Stimulated activated CD4-positive, alpha-beta T cell treated with anti-CD3 and anti-CD28 coated beads, Interleukin-4, amount 100 ng/mL, for 4 hours (primary cell): ENCODE measurements at places on chromosomes 13 and 19.
A peak's percentile ranks its signal among the peaks of the same experiment; 100 is the strongest.

- no peak for DNase-seq
Measured at GRCh38 chr13:34152409-34152808, 334.5 kb downstream of the RFC3 start.

DNA sequence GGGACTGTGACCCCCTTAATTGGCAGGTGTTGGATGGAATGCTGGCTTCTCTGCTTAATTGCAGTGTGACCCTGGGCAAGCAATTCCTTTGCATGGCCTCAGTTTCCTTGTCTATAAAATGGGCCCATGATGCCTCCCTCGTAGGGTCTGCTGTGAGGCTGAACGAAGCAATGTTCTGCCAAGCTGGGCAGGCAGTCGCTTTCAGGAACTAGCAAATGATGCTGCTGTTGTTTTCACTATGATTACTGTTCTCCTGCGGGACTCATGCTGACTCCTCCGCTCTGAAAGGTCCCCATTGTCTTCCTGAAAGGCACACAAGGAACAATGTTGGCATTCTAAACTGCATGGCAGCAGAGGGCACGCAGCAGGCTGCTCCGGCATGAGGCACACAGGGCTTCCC lies 6.8 kb downstream of the BICRA start:
- DNase-seq, result no peak

DNA sequence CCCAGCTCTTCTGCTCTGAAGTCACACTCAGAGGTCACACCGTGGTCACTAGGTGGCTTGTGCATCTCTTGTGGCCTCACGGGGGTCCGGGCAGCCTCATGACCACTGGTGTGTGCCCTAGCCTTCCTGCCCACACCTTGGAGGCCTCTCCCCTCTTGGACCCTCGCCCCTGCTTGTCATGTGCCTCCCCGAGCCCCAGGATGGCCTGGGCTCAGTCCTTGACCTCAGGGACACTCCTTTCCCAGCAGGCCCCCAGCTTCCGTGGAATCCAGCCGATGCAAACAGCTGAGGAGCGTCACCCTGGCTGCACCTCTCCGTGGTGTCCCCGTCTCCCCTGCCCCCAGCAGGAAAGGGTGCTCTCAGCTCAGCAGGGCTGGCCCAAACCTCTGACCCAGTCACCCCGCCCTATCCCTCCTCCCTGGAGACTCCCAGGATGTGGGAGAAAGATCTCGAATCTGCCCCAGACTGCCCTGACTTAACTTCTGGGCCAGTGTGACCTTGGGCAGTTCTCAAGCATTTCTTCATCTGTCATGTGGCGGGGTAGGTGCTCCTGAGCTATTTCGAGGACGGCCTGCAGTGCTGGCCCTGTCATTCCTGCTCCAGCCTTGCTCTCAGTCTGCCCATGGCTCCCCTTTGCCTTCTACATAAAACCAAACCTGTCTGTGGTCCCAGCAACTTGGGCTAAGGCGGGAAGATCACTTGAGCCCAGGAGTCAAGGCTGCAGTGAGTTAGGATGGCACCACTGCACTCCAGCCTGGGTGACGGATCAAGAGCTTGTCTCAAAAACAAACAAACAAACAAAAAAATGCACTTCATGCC lies 4.6 kb upstream of the SLC25A42 start:
- no peak for DNase-seq

- DNase-seq, result no peak
Measured at GRCh38 chr13:38697628-38698333, 10.9 kb downstream of the FREM2 start.

- no peak for DNase-seq
Measured at GRCh38 chr13:92362717-92363116, 863.9 kb upstream of the GPC6 start.

DNA sequence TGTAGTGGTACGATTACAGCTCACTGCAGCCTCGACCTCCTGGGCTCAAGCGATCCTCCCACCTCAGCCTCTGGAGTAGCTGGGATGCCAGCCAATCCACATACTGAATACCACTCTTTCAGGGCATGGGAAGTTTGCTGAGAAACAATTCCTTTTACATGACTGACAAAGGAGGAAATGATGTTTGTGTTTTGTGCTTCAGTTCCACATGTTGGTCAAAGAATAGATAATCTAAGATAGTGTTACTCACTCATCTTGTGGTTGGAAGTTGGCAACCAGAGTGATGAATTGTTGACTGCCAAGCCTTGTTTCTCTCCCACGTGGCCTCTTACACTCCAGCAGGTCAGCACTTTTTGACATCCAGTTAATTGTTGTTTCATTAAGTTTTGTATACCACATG lies 7.6 kb downstream of the MBD3L2B start:
- no peak for DNase-seq

- no peak for DNase-seq
Measured at GRCh38 chr19:29288256-29288655, 75.3 kb upstream of the UQCRFS1 start.

GRCh38 chr13:21013682-21014038 lies 47.7 kb downstream of the LATS2 start:
- no peak for DNase-seq

DNA sequence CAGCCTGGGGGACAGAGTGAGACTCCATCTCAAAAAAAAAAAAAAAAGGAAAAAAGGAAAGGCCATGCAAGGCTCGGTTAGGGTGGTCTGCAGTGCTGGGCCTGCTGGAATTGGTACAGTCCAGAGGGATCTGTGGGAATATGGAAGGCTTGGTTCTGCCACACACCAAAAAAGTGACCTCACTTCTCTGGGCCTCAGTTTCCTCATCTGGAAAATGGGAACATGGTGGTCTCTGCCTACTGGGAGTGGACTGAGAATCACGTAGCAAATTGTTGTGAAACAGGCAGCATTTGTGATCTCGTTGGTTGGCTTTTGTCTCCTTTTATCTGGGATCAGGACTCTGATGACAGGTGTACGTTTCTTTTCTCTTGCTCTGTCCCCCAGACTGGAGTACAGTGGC lies 7.5 kb downstream of the DNM2 start:
- DNase-seq, result no peak

DNA sequence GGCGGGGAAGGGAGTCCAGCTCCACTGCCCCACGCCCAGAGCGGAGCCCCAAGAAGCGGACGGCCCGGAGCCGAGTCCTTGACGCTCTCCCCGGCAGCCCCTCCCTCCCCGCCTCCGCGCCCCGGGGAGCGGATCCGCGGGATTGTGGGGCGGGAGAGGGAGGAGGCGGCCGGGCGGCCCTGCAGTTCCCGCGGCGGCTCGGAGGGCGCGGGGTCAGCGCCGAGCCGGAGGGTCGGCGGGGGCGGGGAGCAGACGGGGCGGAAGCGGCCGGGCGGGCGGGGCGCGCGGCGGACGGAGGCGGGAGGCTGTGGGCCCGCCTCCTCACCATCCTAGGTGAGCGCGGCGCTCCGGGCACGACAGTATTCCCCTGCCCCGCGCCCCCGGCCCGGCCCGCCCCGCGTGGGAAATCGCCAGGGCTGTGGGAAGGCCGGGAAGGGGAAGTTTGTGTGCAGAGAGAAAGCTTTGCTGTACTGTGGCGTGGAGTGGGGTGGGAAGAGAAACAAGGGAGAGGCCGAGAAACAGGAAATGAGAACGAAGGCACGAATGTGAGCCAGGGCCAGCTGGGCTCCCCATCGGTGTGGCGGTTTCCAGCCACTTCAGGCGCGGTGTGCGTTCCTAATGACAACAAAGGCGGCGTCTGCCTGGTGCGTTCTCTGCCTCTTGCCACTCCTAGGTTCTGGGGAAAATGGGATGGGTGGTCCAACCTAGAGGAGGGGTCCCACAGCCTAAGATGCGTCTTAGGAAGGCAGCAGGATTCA lies 1.3 kb upstream of the KLF12 start:
- peak; percentile 57 for DNase-seq

- DNase-seq, result no peak
Measured at GRCh38 chr13:85590231-85590931, 208.8 kb downstream of the SLITRK6 start.

GRCh38 chr19:12090807-12091206 lies 26.3 kb downstream of the ZNF844 start:
- DNase-seq, result peak; percentile 61

DNA sequence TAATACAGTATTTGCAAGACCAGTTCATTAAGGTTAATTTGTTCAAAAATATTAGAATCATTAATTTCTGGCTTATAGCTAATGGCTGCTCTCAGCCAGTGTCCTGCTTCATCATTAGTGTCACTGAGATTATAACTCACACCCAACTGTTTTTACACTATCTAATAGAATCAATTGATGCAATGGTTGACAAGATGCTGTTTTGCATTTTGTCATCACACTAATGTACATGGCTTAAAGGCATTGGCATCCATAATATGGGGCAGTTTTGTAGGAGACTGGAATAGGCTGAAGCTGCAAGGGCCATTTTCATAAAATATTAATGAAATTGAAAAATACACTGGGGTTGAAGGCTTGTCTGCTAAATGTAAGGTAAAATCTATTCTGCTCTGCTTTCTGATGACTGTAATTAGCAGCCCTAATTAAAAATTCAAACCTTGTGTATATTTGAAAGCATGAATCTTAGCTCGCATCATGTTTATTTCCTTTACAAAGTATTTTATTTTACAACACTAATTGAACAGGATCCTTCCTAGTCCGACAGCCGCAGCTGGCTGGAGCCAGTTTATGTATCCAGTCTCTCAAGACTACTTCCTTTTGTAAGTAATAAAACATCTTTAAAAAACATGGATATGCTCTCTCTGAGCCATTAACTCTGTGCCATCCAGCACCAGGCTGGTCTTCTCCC lies 296.7 kb downstream of the POU4F1 start:
- no peak for DNase-seq

- DNase-seq, result no peak
Measured at GRCh38 chr13:36360903-36361302, 14.7 kb upstream of the SPART start.

- DNase-seq, result no peak
Measured at GRCh38 chr19:33649627-33650305, 28.0 kb downstream of the CHST8 start.
